ENCODE measurements at places on chromosomes 1 and 21.
A peak's percentile ranks its signal among the peaks of the same experiment; 100 is the strongest.

DNA sequence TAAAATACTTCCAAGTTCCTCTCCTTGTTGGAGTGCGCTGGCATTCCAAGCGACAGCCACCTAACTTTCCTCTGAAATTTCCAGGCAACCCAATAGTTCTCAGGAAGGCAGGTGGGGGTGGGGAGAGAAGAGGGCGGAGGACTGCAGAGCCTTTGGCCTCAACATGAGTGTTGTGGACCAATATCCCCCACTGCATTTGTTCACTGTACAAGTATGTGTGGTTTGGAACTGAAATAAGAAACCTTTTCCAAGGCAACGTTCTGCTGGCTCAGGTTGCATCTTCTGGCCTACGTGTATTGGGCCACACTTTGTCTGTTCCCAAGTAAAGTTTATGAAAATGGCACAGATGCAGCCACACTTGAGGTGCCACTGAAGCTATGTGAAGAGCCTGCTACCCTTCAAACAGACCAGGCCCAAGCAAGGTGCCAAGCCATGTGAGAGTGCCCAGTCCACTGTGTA is 153.4 kb downstream of the DHRS3 start:
- DNase-seq, result no peak

DNA sequence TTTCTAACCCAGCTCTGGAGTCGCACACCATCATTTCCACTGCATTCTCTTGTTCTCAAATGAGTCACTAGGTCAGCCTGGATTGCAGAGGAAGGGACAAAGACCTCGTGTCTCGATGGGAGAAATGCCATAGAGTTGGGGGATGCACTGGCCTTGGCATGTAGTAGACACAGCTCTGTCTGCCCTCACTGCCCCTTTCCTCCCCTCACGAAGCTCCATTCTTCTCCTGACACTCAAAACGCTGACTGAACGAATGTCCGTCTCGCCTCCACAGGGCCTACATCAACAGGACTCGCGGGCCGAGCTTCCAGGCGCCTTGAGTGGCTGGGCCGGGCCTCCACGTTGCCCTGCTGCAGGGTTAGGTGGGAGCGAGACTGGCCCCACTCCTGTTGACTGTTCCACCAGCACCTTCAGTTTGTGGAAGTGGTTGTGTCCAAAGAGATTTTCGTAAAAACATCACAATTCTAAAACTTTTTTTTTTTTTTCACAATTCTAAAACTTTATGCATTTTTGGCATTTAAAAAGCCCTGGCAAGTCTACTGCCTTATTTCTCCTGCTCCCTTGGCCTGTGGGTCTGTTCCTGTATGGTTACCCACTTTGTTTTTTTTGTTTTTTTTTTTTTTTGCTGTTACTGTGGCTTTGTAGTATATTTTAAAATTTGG is 18.8 kb downstream of the PKNOX1 start:
- no peak for DNase-seq

- DNase-seq, result no peak
Observed at GRCh38 chr1:216123446-216124191, 299.6 kb downstream of the USH2A start.

GRCh38 chr1:71828431-71829012 is 453.8 kb downstream of the NEGR1 start:
- no peak for DNase-seq

- peak; percentile 51 for DNase-seq
Observed at GRCh38 chr1:58782178-58783089, 1.4 kb downstream of the JUN start.

DNA sequence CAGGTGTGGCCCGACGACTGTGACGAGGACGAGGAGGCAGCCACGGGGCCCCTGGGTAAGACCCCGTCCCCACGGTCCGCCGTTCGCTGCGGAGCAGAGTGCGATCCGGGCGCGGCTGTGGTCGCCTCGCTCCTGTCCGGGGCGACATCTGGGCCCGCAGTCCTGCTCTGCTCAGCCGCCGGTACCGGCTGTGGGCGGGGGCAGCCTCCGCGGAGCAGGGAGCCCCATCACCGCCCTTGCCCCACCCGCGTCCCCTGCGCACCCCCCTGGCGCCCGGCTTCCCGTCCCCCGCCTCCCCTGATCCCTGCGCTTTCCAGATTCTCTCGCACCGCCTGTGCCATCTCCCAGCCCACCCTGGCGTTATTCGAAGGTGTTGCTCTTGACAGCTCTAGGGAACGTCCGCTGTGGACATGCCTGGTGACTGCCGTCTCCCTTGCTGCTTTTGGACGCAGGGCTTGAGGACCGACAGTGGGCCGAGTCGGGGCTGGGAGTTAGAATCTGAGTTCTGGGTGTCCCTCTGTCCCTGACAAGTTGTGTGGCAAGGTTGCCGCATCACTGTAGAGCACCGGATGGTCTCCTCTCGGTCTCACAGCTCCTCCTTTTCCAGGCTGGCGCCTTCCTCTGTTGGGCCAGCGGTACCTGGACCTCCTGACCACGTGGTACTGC is 596 bp downstream of the TOR3A start:
- DNase-seq, result peak; percentile 8

DNA sequence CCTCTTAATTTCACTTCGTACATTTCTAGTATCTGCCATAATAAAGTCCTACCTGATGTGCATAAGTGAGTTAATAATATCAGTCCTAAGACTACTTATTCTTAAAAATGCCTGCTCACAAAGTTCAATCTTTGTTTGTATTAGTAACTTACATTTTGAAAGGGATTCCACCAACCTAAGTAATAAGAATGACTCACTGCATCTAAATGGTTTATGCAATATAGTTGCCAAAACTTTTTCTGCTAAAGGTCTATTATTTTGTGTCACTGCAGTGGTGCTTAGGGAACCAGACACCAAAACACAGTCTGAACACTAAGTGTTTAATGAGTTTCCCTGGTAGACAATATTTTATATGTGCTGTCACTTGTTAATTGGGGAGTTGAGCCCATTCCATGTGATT is 1.8 kb downstream of the ZNF669 start:
- no peak for DNase-seq

DNA sequence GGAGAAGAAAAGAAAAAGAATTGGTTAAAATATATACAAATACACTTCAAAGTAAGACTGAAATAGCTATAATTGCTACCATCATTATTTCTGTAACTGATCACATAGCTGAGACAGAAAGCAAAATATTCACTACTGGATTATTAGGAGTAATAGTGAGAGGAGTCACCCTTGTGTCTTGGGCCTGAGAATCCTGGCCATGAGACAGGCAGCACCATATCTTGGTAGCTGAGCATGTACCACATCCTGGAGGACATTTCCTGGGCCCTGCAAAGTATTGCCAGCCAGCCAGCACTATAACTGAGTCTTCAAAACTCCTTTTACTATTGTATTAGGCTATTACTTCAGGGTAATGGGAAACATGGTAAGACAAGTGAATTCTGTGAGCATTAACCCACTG is 63.5 kb downstream of the C1orf185 start:
- no peak for DNase-seq

DNA sequence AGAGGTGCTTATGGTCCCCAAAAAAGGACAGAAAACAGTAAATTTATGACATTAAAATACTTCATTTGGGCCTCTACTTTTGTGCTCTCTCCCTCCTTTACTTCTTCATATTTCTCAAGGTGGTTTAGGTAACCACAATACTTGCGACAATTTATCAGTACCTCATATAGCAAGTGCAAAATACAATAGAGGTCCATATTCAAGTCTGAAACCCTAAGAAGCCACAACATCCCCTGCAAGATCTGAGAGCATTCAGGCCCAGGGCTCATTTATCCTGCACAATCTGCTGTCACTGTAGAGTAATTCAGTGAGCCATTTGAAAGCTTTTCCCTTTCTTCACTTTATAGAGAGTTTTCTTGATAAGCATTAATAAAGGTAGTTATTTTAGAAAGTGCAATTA is 24.2 kb upstream of the ATP6V1G3 start:
- DNase-seq, result no peak
